ENCODE measurements at places on chromosomes 1 and 21.

GRCh38 chr1:101451888-101452287 lies 215.1 kb downstream of the S1PR1 start:
- DNase-seq, result no peak

GRCh38 chr1:238914346-238914745 lies 472.0 kb upstream of the CHRM3 start:
- DNase-seq, result no peak

GRCh38 chr1:234212764-234213657 lies 160.2 kb upstream of the COA6 start:
- no peak for DNase-seq

GRCh38 chr1:110636149-110636935 lies 30.2 kb upstream of the KCNA2 start:
- no peak for DNase-seq

GRCh38 chr1:37722181-37723071 lies 30.1 kb downstream of the CDCA8 start:
- DNase-seq, result no peak

- no peak for DNase-seq
These were observed 361 bp upstream of the LMX1A start for GRCh38 chr1:165356876-165357275.

DNA sequence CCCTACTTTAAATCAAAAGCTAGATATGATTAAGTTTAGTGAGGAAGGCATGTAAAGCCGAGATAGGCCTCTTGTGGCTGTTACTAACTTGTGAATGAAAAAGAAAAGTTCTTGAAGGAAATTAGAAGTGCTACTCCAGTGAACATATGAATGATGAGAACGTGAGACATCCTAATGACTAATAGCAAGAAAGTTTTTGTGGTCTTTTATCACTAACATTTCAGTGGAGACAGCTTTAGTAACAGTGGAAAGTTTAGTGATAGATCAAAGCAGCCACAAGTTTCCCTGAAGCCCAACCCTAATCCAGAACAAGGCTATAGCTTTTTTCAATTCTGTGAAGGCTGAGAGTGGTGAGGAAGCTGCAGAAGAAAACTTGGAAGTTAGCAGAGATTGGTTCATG lies 73.6 kb upstream of the LRRC8B start:
- DNase-seq, result no peak

DNA sequence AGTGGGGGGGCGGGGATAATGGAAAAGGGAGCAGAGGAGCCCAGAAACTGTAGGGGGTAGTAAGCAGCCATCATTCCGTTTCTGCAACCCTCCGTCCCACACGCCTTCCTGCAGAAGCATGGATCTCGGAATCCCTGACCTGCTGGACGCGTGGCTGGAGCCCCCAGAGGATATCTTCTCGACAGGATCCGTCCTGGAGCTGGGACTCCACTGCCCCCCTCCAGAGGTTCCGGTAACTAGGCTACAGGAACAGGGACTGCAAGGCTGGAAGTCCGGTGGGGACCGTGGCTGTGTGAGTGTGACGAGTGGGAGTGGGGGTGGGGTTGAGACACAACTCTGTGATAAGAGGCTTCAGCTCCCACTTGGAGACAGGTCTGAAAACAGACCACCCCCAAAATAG lies 706 bp downstream of the CREB3L4 start:
- DNase-seq, result no peak

GRCh38 chr1:110106013-110106941 lies 6.0 kb upstream of the UBL4B start:
- no peak for DNase-seq

GRCh38 chr1:248611883-248612414 lies 14.4 kb upstream of the OR2T10 start:
- DNase-seq, result no peak
